ENCODE measurements at places on chromosomes 5 and 9. TPM values are rescaled to one million over a fixed set of nuclear protein-coding genes. Genes with fewer than 3 reads are reported as not detected.

The LRRC19 gene
- total RNA-seq = not detected

The SPATA31D4 gene
- total RNA-seq = not detected

The CCDC69 gene
- 1.7 TPM for total RNA-seq

The DDX41 gene
- 250 TPM for total RNA-seq

The NOXA1 gene
- 2.3 TPM for total RNA-seq

The SH2D3C gene
- total RNA-seq = not detected

The CDH9 gene
- not detected for total RNA-seq

The SLC23A1 gene
- not detected for total RNA-seq

The NRARP gene
- total RNA-seq = 3.4 TPM

The DAPK1 gene
- total RNA-seq = 0.64 TPM

The PDE8B gene
- total RNA-seq = not detected

The SERF1A gene
- 0.53 TPM for total RNA-seq

The IFNB1 gene
- 0.26 TPM for total RNA-seq
